ENCODE measurements at places on chromosomes 1 and 21.

- peak; percentile 43 for DNase-seq
Observed at GRCh38 chr1:231971397-231972110, 345.0 kb downstream of the DISC1 start.

DNA sequence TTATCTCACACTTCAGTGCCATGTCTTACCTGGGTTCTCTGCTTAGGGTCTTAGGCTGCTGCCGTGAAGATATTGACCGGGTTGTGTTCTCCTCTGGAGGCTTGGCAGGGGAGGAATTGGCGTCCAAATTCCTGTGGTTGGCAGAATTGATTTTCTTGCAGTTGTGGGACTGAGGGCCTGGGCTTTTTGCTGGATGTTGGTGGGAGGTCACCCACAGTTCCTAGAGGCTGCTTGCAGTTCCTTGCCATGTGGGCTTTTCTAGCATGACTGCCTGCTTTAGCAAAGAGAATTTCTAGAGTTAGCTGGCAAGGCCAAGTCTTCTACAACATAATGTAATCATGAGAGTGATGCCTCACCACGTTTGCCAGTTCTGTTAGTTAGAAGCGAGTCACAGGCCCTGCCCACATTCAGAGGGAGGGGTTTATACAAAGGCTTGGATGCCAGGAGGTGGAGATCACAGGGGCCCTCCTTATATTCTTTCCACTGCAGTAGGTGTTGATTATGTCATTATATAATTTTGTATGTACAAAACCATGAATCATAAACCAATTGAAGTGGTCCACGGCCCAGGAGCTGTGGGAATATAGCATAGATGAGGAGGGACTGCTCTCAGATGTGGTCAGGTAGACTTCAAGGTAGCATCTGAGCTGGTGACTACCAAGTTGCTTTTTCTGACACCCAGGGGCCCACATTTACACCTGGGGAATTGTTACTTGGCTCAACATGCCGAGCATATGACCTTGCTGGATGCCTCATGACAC is 6.6 kb downstream of the UBL4B start:
- DNase-seq: no peak

GRCh38 chr1:235953801-235954200 is 87.1 kb upstream of the LYST start:
- DNase-seq: peak; percentile 84

GRCh38 chr1:27015260-27015659 is 2.6 kb upstream of the TENT5B start:
- DNase-seq: no peak

- DNase-seq: peak; percentile 82
Observed at GRCh38 chr1:161198194-161198896, 509 bp downstream of the ADAMTS4 start.

- DNase-seq: no peak
Observed at GRCh38 chr1:226111098-226111882, 48.8 kb downstream of the H3-3A start.

DNA sequence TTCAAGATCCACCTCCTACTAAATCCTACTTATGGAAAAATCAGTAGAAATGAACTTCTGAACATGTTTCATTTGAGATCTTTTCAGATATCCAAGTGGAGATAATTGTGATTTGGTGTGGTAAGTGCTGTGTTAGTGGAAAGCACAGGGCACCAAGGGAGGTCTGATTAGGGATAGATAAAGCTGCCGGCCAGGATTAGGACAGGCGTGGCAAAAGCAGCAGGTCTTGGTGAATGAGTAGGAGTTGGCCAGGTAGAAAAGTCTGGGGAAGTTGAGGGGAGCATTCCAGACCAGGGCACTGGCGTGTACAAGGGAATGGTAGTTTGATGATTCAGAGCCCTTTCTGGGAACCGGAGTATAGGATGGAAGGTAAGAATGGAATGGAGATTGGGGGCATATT is 47.8 kb downstream of the AZIN2 start:
- no peak for DNase-seq

DNA sequence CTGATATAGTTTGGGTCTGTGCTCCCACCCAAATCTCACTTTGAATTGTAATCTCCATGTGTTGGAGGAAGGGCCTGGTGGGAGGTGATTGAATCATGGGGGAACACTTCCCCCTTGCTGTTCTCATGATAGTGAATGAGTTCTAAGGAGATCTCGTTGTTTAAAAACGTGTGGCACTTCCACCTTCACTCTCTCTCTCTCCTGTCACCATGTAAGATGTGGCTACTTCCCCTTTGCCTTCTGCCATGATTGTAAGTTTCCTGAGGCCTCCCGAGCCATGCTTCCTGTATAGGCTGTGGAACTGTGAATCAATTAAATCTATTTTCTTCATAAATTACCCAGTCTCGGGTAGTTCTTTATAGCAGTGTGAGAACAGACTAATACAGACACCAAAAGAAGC is 40.4 kb downstream of the FRRS1 start:
- no peak for DNase-seq

GRCh38 chr1:25355841-25356395 is 17.8 kb downstream of the TMEM50A start:
- DNase-seq: no peak

DNA sequence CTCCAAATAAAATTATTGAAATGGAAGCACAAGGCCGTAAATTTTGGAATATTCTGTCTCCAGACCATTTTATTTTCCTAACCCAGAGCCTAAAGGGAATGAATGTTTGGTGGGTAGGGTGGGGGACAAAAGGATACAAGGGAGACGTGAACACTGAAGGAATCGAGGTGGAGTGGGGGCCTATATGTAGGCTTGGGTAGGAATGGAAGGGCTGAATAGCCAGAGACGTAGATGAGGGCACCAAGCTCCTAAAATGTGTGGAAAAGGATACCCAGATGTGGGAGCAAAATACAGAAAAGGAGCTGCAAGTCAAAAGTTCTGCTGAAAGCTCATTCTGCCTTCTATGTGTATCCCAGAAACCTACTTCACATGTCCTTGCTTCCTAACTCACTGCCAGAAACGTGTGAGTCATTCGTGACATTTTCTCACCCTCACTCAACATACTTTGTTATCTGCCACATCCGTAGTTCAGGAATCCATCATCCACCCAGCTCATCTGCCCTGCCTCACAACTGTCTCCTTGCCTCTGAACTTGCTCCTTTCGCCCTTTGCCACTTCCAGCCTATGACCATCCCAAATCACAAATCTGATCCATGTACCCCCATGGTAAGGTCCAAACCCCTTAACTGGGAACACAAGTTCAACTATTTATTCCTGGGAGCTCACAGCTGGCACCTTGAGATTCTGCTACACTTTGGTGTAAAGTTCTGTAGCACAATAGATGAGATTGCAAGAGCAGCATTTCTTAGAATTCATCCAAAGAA is 84.1 kb upstream of the PRDX6 start:
- DNase-seq: peak; percentile 92

Measured in RPMI7951 (cell line).